ENCODE measurements at places on chromosomes 2 and 18. TPM values are rescaled to one million over a fixed set of nuclear protein-coding genes. Genes with fewer than 3 reads are reported as not detected.

DTNA gene
- total RNA-seq, result 7.5 TPM

GRCh38 chr18:47898055-47898454, 32.4 kb downstream of the SMAD2 start:
- DNase-seq, result no peak

- no peak for DNase-seq
Observed at GRCh38 chr2:159879051-159879604, 81.1 kb upstream of the CD302 start.

DNA sequence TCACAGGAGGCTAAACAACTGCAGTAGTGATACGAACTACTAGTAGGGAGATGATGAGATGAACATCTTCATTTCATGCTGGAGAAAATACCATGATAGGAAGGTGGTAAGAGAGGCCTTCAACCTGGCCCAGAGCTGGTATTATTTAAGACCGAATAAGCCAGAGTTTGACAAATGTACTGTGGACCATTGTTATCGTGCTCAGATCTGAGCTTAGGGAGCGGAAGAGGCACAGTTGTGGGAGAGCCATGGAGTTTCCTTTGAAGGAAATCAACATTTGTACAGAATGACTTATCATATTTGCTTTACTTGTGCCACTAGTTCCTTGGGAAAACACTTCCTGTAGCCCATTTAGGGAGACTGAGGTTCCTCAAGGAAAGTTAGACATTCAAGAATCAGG, 260.6 kb upstream of the TNP1 start:
- DNase-seq, result no peak

DNA sequence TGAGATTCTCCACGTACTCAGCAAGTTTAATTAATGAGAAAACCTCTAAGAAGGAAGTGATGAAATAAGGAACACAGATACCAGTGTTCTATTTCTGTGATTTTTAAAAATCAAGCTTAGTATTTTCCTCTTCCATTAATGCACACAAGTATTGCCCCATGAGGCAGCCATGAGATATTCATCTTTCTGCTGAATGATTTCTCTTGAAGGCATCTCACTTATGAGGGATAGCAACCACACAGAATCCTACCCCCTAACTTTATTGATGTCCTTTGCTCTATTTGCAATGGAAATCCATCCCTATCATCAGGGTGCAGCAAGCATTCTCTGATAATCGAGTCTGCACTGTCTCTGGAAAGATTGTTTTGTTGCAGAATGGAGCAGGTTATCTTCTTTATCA, 244.1 kb upstream of the NRP2 start:
- DNase-seq, result no peak

PSD4 gene
- 36.5 TPM for total RNA-seq

PLEKHA3 gene
- total RNA-seq, result 26.1 TPM

DNA sequence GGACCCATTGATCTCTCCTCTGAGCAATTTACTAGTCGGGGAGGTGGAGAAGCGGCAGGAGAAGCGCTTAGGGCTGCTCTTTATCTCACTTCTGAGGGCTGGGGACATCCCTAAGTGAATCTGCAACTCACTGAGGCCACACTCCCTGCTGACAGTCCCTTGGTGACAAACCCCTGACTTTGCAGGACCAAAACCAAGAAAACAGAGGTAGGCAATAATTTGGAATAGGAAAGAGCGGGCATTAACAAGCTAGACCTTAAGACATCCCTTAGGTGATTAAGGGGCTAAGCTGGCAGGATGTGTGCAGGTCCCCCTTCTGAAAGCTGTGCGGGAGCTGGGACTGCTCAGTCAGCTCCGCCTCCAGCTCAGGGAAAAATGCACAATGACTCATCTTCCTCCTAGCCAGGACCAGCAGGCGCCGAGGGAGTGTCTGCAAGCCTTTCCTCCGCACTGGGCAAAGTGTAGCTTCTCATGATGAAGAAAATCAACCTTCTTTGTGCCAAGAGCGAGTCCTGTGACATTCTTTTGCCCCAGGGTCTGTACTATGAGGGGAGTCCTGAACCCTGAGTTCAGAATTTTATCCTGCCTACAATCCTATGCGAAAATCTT, 63.3 kb downstream of the BOD1L2 start:
- peak; percentile 64 for DNase-seq

DNA sequence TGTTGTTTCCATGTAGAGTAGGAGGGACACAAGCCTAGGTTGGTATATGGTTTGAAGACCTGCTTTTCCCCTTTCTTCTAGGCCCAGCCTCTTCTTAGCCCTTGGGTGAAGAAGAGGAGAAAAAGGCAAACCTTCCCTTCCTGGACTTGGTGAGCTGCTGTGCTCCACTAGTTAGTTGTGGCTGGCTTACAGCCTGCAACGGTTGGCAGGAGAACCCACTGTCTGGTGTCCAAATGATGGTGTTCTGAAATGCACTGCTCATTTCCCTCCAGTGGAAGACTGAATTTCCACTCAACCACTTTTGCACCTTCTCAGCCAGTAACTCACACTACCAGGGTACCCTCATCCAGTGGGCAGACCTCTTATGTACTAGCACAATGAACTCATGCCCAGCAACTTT, 824.1 kb downstream of the NRXN1 start:
- DNase-seq, result no peak

DNA sequence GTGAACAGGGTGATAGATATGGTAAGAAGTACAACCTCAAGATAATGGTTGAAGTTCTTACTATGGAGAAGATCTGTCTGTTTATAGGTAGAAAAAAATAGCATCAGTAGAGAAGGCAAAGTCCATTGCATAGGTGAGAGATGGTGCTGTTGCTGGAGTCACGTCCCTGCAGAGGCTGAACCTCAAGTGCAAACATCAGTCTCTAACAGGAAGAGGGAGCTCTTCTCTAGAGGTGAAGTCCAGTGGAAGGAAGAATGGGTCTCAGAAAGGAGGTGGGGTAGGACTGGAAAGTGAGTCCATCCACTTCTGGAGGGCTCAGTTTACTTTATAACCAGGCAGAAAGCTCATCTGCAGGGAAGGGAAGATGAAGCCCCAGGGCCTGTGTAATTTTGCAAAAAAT, 337.7 kb downstream of the MEIS1 start:
- no peak for DNase-seq

DNA sequence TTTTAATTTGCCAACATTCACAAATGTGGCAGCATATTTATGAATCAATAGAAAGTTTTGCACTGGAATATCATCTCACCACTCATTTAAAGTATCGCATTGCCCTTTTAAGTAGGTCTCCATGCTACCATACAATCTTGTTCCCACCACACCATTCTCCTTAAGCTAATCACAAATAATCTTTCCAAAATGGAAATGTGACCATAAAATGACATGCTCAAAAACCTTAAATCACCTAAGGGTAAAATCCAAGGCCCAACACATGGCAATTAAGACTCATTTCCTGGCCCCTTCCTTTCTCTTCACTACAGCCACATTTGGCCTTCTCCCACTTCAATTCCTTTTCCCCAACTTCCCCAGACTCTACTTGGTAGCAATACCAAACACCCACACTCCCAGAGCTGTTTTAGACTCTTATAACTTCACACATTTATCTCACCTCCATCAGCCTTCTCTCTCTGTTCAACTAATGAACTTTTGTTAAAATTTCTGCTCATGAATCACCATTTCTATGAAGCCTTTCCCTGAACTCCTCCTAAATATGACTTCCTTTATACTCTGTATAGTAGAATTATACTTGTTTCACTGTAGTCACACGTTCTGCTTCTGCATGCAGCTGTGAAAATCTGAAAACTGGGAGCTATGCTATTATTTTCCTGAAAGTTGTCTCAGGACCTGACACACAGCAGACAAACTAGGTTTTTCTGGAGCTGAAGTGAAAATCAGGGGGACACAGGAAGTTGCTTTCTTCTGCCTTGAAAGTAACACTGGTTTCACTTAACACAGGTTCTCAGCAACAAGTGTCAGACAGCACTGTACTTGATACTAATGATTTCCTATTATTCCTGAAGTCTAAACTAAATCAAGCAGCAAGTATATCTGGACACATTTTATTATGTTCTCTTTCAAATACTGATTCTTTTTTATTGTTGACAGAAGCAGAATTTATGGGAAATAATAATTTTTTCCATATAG, 303.9 kb downstream of the ZEB2 start:
- DNase-seq, result no peak

DNA sequence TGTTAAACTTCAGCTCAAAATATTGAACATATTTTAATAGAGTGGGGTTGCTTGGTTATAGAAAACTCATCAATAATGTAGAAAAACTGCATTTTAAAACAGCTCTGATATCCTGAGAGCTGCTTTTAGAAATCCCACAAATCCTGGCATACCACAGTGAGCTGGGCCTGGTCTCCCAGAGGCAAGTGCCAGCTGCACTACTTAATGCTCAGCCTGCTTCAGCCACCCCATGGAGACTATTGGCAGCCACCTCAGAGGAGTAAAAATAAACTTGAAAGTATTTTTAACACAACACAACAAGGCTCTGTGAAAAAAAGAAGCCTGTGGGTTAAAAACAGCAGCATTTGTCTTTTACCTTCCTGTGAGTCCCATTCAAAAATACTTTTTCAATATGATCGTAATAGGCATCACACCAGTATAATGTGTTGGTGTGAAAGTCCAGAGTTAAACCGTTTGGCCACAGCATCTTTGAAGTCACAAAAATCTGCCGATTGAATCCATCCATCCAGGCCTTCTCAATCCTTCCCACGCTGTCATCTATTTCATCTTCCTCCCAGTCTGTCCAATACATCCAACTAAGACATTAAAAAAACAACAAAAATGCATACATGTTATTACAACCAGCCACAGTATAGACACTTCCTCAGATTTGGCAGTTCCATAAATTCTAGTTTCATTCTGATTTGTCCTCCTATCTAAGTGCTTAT, 1115.3 kb downstream of the LRP1B start:
- no peak for DNase-seq

DNA sequence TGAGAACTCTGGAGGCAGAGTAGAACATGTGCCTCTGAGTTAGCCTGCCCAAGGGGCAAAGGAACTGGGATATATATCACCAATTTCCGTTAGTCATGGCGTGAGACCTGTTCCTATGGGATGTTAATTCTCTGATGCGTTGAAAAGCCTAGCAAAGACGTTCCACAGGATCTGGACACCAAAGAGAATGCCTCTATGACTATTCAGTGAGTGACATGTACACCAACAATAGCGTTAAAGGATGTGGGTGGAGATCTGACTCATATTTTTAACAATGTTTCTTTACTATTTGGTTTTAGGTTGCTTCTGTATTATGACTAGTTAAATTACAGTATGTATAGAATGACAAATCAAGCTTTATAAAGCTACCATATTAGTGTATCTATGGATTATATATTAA, 320.9 kb upstream of the MC4R start:
- DNase-seq, result no peak

DTNB gene
- 5.2 TPM for total RNA-seq

- no peak for DNase-seq
Observed at GRCh38 chr2:240364961-240365775, 70.3 kb upstream of the GPC1 start.

GRCh38 chr2:238289574-238289973, 1.2 kb upstream of the PER2 start:
- DNase-seq, result no peak

DNA sequence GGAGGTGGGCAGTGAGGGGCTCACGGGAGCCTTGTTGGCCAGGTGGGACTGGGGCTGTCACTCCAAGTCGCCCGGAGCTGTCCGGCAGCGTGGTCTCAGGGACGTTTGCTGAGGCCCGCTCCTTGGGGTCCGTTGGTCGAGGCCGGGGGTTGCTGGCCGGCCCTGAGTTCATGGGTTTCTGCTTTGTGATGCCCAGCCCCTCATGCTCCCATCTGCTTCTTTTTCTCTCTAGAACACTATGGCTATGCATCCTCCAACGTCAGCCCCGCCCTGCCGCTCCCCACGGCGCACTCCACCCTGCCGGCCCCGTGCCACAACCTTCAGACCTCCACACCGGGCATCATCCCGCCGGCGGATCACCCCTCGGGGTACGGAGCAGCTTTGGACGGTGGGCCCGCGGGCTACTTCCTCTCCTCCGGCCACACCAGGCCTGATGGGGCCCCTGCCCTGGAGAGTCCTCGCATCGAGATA, 14.5 kb downstream of the NFATC1 start:
- DNase-seq, result no peak

DNA sequence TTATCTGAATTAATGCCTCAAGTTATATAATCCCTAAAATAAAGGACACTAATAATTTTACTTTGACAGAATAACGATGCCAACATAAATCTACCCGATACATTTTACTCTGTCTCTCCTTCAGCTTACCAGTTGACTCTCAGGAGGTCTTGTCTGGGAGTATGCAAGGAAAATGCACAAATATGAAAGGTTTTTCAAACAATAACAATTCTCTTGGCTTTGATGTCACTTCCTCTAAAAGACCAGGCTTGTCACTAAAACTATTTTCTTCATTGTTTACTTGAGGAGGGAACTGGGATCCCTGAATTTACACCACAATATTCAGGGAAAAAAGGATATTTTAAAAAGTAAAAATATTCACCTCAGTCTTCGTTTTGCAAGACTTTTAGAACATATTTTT, 97.2 kb downstream of the SOS1 start:
- DNase-seq, result no peak

CYP27C1 gene
- total RNA-seq, result not detected

DAW1 gene
- total RNA-seq, result not detected

- no peak for DNase-seq
Observed at GRCh38 chr2:121185571-121186074, 99.4 kb downstream of the TFCP2L1 start.

TEKT4 gene
- total RNA-seq, result not detected

CREG2 gene
- 0.56 TPM for total RNA-seq

DNA sequence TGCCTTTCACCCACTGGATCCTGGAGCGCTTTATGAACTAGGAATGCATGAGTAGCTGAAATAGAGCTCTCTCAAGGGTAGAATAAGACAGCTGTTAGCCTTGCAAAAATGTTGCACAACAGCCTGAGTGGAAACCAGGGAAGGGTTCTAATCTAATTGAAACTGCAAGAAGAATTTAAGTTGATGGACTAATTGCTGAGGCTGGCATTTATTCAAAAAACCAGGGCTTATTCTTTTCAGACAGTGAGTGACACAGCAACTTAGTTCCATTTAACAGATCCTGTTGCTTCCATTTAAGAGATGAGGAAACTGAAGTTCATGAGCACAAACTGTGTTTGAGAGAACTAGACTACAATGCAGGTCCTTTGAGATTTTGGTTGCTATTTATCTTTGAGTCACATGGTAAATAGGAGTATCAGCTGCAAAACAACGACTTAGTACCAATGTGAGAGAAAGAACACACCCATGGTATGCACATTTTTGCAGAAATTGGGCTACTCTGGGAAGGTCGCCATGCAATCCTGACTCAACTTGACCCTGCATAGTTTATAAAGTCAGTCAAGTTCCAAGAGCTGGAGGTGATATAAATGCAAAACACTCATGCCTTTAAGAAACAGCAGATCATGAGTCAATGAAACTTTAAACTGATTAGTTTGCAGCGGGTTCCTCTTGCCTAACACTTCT, 76.4 kb upstream of the PARD3B start:
- no peak for DNase-seq

- DNase-seq, result no peak
Observed at GRCh38 chr2:176118601-176119339, 2.2 kb downstream of the HOXD10 start.

EML6 gene
- total RNA-seq, result 2.1 TPM

- no peak for DNase-seq
Observed at GRCh38 chr2:129191530-129191929, 787.9 kb upstream of the RAB6C start.
